ENCODE measurements at places on chromosomes 12 and 14.

DNA sequence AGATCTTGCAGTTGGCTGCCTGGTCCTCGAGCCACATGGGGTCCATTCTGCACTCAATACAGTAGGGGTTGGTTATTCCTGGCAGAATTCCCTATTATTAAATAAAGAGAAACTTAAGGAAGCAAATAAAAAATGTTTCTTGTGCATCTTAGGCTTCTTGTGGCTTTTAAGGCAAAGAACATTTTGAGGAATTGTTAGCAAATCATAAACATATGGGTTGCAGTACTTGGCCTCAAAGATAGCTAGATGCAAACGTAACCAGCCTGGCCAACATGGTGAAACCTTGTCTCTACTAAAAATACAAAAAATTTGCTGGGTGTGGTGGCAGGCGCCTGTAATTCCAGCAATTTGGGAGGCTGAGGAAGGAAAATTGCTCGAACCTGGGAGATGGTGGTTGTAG, 50.8 kb upstream of the KCNA5 start:
- DNase-seq = no peak

DNA sequence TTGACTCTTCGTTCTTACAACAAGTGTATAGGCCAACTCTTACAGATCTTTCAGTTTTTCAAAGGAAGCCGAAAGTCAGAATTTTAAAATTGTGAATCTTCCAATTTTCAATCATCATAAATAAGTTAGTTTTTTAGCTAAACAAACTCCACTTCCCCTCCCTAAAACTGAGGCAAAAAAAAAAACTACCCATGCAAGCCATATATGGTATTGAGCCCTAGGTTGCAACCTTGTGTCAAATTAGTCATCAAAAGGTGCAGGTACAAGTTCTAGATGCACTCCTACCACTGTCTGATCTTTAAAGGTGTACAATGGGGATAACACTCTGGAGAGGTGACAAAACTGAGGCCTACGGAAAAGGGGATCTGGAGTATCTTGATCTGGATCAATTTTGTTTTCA, 97.9 kb downstream of the PAWR start:
- DNase-seq = no peak

GRCh38 chr14:47044841-47045240, 393.3 kb upstream of the RPL10L start:
- no peak for DNase-seq

DNA sequence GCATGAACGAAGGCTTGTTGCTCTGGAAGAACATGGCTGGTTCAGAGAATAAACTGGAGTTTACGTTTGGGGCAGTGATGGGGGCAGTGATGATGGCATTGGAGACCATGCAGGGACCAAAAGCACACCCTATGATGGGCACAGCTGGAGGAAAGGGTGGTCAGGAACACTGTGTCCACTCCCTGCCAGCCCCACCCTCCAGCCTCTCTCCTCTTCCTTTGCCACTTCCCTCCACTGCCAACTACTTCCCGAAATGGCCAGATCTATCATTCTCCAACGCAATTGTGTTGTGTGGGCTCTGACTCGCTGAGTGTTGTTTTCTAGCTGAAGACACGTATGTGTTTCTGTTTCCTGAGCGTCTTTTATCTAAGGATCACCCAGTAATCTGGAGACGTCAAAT, 39.3 kb upstream of the GSG1 start:
- no peak for DNase-seq

DNA sequence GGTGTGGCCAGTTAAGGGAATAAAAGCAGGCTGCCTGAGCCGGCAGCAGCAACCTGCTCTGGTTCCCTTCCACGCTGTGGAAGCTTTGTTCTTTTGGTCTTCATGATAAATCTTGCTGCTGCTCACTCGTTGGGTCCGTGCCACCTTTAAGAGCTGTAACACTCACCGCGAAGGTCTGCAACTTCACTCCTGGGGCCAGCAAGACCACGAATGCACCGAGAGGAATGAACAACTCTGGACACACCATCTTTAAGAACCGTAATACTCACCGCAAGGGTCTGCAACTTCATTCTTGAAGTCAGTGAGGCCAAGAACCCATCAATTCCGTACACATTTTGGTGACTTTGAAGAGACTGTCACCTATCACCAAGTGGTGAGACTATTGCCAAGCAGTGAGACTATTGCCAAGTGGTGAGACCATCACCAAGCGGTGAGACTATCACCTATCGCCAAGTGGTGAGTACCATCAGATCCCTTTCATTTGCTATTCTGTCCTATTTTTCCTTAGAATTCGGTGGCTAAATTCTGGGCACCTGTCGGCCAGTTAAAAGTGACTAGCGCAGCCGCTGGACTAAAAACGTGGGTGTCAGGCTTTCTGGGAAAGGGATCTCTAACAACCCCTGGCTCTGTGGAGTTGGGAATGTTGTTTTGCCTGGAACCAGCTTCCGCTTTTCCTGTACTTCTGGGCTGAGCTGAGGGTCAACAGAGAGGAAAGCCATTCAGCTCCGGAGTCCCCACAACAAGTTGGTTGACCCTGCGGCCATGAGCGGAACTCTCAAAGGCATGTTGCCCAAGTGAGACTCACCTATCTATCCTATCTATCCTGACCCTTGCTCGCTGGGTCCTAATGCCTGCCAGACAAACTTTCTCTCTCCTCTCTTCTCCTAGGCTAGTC, at the start of gene DHRS2:
Gene DHRS2, plus strand, starts transcription at position 48 of the 895 bp plus-strand sequence. CDS start 2,501 bp downstream, outside the sequence.
- no peak for DNase-seq

- no peak for DNase-seq
These were observed 579.1 kb downstream of the TMTC2 start for GRCh38 chr12:83265808-83266207.

- DNase-seq = no peak
These were observed 21.7 kb downstream of the SLC38A4 start for GRCh38 chr12:46804054-46804453.

DNA sequence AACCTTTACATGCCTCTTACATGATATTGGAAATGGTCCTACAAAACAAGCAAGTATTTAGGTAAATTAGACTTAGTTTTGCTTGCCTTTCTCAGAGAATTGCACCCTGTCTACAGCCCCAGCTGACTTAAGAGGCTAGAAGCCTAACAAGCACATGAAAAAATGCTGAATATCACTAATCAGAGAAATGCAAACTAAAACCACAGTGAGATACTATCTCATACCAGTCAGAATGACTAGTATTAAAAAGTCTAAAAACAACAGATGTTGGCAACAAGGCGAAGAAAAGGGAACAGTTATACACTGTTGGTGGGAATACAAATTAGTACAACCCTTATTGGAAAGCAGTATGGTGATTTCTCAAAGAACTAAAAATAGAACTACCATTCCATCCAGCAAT, 103.8 kb downstream of the EGLN3 start:
- DNase-seq = no peak

- DNase-seq = no peak
These were observed 23.3 kb downstream of the RTRAF start for GRCh38 chr14:52012635-52013034.
